ENCODE measurements at places on chromosomes 2 and 18.

DNA sequence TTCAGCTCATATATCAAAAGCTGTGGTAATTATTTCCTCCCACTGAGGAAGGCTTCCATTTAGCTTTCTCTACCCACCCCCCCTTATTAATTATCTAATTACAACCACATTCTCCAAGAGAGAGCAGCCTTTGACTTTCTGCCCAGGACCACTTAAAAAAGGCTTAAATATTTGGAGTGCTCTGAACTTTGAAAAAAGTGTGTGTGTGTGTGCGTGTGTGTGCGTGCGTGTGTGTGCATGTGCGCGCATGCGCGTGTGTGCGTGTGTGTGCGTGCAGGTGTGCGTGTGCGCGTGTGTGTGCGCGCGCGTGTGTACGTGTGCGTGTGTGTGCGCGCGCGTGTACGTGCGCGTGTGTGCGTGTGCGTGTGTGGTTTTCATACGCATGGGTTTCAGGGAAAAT lies 57.8 kb downstream of the TWIST2 start:
- DNase-seq: no peak

- DNase-seq: no peak
These were observed 49.4 kb downstream of the MRPS9 start for GRCh38 chr2:105087273-105087672.

DNA sequence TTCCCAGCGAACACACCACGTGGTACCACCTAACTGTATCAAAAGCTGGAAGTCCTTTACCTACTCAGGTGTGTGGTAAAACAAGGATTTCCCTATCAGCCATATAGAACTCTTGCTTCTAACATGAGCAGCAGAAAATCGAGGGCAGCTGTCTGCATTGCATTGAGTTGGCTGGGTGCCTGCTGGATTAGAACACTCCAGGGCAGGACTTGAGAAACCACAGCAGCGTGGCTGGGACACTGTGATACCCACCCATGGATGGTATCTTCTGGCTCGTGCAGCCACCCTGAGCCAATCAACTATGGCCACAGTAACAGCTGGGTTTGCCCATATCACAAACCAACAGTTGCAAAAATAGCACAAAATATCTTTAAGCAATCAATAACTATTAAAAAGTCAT lies 188.3 kb downstream of the FBXO15 start:
- no peak for DNase-seq

DNA sequence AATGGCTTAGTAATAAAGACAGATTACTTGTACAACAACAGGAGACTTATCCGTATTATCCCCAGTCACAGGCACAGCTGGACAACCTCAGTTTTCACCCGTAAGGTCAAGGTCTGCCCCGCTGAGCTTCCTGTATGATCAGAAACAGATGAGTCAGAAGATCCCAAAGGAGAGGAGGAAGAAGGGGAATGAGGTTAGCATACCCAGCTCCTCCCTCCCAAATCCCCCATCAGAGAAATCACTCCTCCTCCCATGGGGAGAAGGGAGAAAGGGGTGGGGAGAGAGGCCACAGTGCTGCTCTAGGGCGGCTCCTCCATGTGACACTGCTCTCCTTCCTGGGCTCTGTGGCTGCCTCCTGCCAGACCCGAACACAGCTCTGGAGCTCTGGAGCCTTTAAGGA lies 53.8 kb upstream of the SPTBN1 start:
- DNase-seq: no peak

- no peak for DNase-seq
These were observed 220.2 kb downstream of the NDUFA10 start for GRCh38 chr2:239805043-239805329.

DNA sequence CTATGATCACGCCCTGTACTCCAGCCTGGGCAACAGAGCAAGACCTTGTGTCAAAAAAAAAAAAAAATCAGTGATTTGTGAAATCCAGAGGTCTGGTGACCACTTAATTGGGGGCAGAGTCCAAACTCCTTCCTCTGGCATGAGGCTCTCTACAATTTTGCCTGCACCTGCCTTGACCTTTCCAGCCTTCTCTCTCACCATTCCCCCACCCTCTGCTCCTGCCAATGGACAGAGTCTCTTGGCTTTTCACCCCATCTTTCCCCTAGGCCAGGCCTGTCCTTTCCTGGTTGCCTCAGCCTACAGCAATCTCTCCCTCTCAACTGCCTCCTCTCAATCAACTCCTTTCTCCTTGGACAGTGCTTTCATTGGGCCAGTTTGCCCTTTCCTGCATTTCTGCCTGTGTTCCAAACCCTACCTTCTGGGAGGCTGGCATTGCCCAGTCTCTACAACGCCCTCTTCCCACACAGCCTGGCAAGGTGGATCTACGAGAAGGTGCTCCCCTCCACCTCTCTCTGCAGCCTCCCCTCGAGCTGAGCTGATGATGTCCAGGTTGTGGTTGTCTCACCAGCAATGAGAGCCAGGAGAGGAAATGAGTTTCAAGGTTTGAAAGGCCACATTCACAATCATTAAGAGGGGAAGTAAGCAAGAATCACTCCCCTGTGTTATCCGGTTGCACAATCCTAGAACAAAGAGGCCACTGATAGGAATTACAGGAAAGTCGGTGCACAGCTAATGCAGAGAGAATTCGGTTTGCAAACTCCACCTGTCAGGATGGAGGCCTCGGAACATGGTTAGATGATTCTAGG lies 39.5 kb upstream of the NPAS2 start:
- no peak for DNase-seq

DNA sequence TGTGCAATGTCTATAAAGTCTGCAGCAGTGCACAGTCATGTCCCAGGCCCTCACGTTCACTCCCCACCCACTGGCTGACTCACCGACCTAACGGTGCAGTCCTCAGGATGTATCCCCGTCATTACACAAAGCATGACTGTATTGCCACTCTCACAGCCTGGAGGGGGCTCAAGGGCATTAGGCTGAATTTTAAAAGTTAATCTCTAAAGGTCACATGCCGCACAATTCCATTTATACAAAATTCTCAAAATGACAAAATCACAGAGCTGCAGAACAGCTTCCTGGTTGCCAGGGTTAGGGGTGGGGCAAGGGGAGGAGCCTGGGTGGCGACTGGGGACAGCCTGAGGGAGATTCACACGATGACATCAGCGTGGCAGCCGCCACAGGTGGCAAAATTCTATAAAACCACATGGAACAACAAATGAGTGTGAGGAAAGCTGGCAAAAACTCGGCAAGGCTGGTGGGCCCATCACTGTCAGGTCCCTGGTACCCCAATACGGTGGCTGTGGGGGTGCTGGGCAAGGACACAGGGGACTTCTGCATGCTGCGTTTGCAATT lies 97.6 kb downstream of the NDUFA10 start:
- DNase-seq: no peak

DNA sequence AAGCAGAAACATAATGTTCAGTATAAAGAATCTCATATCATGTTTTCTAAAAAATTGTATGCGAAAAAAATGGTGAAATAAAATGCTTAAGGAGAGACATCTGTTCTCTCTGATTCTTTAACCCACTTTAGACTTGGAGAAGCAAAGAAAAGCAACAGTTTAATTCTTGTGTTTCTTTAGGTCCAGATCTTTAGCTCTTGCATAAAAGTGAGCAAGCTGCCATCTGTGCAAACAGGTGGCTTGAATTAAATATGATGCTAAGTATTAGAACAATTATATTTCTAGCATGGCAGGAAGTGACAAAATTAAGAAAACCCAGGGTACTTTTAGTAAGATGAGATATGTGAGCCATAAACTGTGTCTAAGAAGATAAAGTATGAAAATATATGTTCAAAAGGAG lies 1038.3 kb downstream of the DPP10 start:
- no peak for DNase-seq

DNA sequence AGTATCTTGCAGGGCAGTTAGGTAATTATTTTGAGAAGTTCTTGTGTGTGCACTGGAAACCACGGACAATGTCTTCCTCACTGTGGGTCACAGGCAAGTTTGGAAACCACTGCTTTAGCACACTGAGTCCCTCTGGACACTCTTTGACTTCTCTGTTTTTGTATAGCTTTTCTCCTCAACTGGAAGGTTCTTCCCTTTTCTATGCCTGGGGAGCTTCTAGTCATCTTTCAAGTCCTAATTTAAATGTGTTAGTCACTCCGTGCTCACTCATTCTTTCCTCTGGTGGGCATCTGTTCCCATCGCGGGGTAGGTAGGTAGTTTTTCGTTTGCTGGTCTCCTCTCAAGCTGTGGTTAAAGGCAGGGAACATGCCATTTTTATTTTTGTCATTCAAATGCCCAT lies 32.1 kb downstream of the E2F6 start:
- DNase-seq: no peak

DNA sequence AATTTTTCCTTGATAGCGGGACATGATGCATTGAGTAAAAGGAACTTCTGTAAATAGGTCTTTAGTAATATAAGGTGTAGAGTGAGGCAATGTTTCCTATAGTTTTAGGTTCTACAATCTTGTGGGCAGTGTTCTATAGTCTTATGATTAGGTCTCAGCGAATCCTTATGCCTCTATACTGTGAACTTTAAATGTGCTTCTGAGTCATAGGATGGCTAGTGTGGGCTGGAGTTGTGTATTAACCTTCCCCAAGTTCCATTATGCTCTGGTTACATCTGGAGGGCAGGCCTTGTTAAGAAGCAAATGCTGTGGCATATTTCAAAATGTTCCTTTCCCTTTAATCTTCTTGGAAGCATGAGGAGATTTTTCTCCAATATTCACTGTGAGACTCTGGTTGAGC lies 73.5 kb downstream of the ROCK2 start:
- DNase-seq: no peak

- no peak for DNase-seq
These were observed 48.9 kb downstream of the APLF start for GRCh38 chr2:68516051-68516955.

DNA sequence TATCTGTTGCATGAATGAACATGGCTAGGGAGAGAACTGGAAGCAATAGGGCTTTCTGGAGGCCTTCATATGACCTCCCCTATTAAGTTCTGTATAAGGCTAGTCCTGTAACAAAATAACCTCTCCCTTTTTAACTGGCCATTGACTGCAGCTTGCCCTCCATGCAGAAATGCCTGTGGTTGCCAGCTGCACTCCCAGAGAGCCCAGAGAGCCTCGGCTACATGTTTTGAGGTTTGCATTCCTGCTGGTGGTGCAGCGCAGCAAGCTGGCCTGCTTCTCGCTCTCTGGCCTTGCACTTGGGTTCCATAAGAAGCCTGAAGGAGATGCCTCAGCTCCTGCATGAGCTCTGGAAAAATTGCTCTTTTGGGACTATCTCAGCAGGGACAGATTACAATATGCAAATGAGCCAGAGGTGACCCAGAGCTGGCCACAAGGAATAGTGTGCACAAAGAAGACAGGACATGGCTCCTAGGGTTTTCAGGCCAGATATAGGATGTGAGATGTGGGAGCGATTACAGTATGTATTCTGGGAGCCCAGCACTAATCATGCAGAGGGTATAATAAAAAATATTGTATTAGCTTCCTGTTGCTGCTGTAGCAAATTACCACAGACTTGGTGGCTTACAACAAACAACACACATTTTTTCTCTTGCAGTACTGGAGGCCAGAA lies 186.7 kb downstream of the INSIG2 start:
- no peak for DNase-seq

GRCh38 chr2:135349941-135350340 lies 181.1 kb downstream of the ZRANB3 start:
- DNase-seq: no peak

- no peak for DNase-seq
These were observed 84.9 kb downstream of the ACKR3 start for GRCh38 chr2:236654496-236654895.

GRCh38 chr2:45652090-45653031 lies 886 bp downstream of the PRKCE start:
- DNase-seq: peak; percentile 43

DNA sequence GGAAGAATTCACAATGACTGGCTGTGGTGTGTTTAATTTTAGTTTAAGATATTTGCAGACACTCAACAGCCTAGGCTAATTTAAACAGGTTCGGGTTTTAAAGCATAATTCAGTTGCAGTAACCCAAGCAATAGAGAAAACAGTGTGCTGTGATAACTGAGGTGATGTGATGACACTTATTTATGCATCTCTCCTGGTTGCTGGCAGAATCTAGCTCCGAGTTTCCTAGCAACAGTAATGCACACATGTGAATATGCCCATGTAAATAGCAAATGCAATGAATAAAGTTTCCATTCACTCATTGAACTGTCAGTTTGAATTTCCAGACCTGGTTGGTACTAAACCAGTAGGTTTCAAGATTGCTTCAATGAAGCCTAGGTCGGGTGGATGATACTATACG lies 426.5 kb downstream of the TMX3 start:
- no peak for DNase-seq

DNA sequence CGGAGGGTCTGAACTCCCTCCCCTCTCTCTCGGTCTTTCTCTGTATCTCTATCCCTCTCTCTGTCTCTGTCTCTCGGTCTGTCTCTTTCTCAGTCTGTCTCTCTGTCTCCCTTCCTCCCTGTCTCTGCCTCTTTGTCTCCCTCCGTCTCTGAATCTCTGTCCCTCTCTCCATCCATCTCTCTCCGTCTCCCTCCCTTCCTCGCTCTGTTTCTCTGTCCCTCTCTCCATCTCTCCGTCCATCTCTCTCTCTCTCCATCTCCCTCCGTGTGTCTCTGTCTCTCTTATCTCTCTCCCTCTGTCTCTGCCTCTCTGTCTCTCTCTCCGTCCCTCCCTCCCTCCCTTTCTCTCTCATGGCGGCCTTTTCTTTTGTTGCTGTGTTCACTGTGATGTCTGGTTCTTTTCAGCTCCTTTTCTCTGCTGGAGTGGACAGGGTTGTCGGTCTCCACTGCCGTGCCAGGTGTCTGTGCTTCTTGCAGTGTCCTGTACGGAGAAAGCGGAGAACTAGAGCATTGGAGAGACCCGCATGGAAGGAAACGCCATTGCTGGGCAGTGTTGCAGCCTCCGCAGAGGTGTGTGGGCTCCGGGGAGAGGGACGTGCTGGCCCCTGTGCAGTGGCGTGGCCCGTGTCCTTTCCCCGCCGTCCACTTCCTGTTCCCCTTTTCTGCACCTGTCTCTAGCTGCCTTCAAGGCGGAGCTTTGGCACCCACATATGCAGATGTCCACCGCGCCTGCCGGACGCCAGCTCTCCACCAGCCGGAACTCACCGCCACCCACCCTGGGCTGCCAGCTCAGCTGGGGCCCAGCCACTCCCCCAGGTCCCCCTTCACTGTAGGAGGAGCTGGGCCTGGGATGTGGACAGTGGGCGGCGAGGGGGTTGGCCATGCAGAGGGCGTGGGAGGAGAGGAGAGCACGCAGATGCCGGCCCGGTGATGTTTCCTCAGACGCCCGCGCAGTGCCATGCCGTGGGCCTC lies 113.1 kb downstream of the NFATC1 start:
- no peak for DNase-seq

DNA sequence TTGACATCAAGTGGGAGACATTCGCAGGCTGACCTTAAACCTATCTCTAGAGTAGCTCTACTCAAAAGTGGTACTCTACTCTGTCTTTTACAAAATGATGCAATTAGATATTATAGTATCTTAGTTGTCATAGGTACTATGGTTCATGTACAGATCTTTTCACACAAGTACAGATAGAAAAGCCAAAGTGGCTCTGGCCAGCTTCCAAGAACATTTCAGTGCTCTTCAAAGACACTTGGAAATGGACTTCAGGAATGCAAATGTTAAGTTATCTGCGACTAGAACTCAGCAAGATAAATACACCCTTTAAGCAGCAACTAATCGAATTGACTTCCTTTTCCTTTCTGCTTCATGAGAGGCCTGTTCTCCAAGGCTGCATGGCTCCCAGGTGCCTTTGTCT lies 718.7 kb upstream of the FAM98A start:
- no peak for DNase-seq

All from SK-N-SH (cell line).